ENCODE measurements at places on chromosomes 12 and 14.

DNA sequence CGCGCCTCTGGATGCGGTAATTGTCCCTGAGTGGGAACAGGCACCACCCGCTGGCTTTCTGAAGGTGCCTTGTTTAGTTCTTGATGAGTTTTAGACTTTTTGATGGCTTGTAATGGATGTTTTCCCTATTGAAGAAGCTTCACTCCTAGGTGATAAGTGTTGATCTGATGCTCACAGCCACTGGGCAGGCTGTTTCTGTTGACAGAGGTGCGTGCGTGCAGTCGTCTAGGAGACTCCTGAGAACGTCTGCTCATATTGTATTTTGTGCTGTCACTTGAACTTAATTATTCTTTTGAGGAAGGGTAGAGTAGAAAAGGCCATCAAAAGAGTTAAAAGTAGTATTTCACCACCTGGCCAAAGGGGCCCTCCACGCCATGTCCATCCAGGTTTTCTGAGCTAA, 70.5 kb downstream of the EP400 start:
- DNase-seq = no peak

- no peak for DNase-seq
These were observed 33.3 kb downstream of the EP400 start for GRCh38 chr12:131983026-131983425.

DNA sequence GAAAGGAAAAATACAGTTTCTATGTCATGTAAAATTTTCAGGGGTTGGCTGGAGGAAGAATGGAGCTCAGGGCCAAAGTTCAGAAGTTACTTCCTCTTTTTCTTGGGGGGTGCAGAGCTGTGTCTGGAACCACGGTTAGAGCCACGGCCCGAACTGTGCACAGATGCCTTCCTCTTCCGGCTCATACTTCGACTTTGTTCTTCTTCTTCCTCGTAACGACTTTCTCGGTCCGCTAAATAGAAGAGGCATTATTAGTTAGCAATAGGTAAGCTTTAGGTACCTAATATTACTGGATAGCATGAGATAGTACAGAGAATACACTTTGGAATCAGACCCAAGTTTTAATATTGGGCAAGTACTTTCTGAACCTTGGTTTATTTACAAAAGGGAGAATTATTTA, 31.2 kb downstream of the SUPT16H start:
- DNase-seq = no peak

- no peak for DNase-seq
These were observed 148.2 kb upstream of the CLEC14A start for GRCh38 chr14:38404100-38404541.

DNA sequence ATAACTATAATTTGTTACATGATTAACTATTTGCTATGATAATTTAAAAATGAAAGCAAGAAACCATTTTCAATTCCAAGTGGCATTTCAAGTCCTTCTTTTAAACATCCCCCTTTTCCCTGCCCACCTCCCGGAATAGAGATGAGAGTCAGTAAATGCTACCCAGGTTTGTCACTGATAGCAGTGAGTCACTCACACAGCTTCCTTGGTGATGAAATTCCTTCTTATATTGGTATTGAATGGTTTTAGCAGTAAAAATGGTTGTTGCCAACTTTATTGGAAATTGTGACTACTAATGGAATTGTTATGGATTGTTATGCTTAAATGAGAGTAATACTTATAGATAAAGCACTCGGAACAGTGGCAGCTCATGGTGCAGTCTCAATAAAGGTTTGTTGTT, 90.5 kb downstream of the PPM1A start:
- DNase-seq = no peak

DNA sequence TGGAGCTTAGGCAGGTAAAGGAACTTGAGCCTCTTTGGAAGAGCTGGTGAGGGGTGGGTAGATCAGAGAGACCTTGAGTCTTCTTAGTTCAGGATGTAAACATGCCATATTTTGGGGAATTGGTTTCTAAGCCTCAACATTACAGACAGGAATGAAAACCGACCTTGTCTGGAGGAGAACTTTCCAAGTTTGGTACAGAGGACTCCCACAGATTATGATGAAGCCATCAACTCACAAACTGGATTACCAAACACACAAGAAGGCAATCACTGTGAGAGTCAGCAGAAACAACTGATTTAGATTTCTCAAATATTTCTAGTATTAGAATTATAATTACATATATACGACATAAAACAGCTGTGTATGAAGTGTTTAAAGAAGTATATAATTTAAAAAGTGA, 22.3 kb upstream of the AMN1 start:
- no peak for DNase-seq

DNA sequence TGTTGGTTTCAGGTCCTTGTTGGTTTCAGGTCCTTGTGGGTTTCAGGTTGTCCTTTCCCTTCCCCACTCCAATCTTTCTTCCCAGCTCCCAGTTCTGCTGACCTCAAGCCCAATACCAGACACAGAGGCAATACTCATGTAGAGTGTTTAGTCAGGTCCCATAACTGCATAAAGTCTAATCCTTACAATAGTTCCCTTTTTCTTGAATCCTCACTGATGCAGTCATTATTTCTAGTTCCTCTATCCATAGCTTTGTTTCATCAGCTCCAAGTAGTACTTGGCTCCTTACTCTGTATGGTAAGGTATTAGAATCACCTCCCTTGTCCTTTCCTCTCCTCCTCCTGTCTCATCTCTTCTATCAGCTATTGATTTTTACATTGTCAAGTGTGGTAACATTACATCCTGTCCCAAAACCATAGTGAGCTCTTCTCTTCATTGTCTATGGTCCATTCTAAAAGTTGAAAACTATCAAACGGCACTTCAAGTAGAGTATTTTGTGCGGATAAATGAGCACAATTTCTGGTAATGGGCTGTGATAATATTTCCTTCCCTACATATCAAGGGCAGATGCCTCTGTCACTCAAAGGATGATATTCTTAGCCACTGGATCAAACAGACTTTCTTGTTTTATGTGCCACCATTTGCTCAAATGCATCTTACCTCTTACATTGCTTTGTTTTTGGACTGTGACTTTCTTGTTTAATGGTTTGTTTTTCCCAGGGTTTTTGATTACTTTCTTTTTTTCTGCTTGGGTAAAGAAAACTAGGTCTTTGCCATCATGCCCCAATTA, 57.2 kb upstream of the JDP2 start:
- DNase-seq = no peak

All from activated gamma-delta T cell treated with Interleukin-2 at 50 U/mL for 16 hours (primary cell).